Activated T-helper 2 cell treated with anti-CD3 and anti-CD28 coated beads, Interferon-gamma antibody, Interleukin-2, Interleukin-4, amounts not matched to agents 10 μg/mL and 5 μg/mL and 100 μg/mL, durations not matched to agents 14 hours and 24 hours and 36 hours (primary cell): ENCODE measurements at places on chromosomes 5 and 9. TPM values are rescaled to one million over a fixed set of nuclear protein-coding genes. Genes with fewer than 3 reads are reported as not detected.

IL3 gene
- 140 and 142 TPM in 2 replicates for total RNA-seq

SLC2A6 gene
- total RNA-seq: 6.1 and 6.5 TPM in 2 replicates

SLC23A1 gene
- 2.1 and 4.2 TPM in 2 replicates for total RNA-seq

SPARC gene
- total RNA-seq: 0.43 TPM in 1 of 2 replicates, not detected in the other

PCDHA10 gene
- total RNA-seq: not detected in 2 replicates

- H3K4me3 ChIP-seq: no peak overlapping the region
- H3K27me3 ChIP-seq: no peaks in the 10 kb centered on the region
- DNase-seq: no peak
Observed at GRCh38 chr5:143505934-143506333, 102.4 kb upstream of the NR3C1 start.

DNA sequence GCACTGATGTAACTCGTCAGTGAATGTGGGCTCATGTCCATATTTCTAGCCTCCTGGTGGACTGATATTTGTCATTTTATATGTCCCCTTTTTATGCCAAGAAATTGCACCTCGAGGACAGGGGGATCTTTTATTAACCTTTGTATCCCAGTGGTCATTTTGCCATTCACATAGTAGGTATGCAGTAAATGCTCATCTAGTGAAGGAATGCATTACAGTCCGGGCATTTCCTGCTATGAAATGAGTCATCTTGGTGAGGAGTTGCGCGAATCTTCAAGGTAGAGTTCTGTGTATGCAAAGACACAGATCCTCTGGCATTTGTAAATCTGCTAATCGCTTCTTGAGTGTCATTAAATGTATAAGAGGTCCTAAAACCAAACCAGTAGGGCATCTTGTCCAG, 755.5 kb upstream of the ADAMTS16 start:
- H3K36me3 ChIP-seq: no peaks in the 10 kb centered on the region
- H3K4me1 ChIP-seq: no peaks in the 10 kb centered on the region
- no peak overlapping the region for H3K27ac ChIP-seq
- no peak for DNase-seq
- no peaks in the 10 kb centered on the region for H3K27me3 ChIP-seq

- H3K36me3 ChIP-seq: peaks cover 68% of the 10 kb centered on the region
- no peak overlapping the region for H3K4me3 ChIP-seq
- H3K27me3 ChIP-seq: no peaks in the 10 kb centered on the region
- no peak for DNase-seq
- peaks cover 39% of the 10 kb centered on the region for H3K4me1 ChIP-seq
Observed at GRCh38 chr9:21812415-21812814, 10.0 kb downstream of the MTAP start.

- no peaks in the 10 kb centered on the region for H3K4me1 ChIP-seq
- H3K27ac ChIP-seq: no peak overlapping the region
- H3K27me3 ChIP-seq: no peaks in the 10 kb centered on the region
- no peak overlapping the region for H3K4me3 ChIP-seq
Observed at GRCh38 chr5:22076586-22076985, 776.6 kb downstream of the CDH12 start.

DNA sequence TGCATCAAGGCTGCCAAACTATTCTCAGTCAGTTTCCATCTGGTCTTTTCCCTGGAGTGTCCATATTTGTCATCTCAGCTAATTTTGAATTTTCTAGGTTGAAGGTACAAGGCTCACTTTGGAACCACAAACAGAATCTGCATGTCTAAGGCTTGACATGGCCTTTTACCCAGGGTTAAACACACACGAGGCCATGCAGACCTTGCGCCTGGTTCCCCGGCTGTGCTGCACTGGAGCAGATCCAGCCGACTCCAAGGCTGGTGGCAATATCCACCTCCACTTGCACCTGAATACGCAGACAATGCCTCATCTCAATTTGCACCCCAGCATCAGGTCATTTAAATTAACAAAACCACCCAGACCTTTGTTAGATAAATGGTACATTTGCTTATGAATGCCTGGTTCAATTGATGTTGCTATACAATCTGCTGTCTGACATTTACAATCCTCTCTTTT, 276.2 kb downstream of the HSPA4 start:
- no peaks in the 10 kb centered on the region for H3K36me3 ChIP-seq
- no peak for DNase-seq
- H3K4me1 ChIP-seq: peaks cover 1% of the 10 kb centered on the region

DNA sequence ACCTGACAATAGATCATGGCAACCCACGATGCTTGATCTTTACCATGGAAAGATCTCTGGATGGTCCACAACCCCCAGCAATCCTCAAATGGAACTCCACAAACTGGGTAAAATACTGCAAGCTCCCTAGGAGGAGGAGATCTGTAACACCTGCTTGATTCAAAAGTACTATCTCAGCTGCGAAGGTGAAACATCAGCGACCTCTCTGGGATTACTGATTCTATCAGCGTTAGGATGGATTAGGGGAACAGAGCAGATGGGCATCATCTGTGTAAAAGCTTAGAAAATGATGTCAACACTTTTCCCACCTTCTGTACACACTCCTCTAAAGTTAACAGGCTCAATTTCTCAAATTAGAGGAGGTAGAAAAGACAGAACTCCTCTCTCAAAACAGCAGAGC, 31.5 kb upstream of the TRPC7 start:
- no peak for DNase-seq
- no peaks in the 10 kb centered on the region for H3K36me3 ChIP-seq
- H3K4me1 ChIP-seq: no peaks in the 10 kb centered on the region
- H3K27ac ChIP-seq: no peak overlapping the region

DNA sequence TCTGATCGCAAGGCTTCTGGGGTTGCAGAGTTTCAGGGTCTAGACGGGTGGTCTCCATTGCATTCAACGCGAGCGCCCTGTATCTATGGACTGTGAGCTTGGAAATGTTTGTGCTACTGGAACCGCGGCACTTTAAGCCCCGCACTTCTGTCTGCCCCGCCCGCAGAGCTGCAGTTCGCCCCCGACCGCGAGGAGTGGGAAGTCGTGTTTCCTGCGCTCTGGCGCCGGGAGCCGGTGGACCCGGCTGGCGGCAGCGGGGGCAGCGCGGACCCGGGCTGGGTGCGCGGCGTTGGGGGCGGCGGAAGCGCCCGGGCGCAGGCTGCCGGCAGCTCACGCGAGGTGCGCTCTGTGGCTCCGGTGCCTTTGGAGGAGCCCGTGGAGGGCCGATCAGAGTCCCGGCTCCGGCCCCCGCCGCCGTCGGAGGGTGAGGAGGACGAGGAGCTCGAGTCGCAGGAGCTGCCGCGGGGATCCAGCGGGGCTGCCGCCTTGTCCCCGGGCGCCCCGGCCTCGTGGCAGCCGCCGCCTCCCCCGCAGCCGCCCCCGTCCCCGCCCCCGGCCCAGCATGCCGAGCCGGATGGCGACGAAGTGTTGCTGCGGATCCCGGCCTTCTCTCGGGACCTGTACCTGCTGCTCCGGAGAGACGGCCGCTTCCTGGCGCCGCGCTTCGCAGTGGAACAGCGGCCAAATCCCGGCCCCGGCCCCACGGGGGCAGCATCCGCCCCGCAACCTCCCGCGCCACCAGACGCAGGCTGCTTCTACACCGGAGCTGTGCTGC, 1.0 kb downstream of the ADAMTS19 start:
- H3K4me1 ChIP-seq: peaks cover 5% of the 10 kb centered on the region
- H3K27ac ChIP-seq: no peak overlapping the region
- no peak for DNase-seq
- no peak overlapping the region for H3K4me3 ChIP-seq
- peaks cover 50% of the 10 kb centered on the region for H3K27me3 ChIP-seq

DNA sequence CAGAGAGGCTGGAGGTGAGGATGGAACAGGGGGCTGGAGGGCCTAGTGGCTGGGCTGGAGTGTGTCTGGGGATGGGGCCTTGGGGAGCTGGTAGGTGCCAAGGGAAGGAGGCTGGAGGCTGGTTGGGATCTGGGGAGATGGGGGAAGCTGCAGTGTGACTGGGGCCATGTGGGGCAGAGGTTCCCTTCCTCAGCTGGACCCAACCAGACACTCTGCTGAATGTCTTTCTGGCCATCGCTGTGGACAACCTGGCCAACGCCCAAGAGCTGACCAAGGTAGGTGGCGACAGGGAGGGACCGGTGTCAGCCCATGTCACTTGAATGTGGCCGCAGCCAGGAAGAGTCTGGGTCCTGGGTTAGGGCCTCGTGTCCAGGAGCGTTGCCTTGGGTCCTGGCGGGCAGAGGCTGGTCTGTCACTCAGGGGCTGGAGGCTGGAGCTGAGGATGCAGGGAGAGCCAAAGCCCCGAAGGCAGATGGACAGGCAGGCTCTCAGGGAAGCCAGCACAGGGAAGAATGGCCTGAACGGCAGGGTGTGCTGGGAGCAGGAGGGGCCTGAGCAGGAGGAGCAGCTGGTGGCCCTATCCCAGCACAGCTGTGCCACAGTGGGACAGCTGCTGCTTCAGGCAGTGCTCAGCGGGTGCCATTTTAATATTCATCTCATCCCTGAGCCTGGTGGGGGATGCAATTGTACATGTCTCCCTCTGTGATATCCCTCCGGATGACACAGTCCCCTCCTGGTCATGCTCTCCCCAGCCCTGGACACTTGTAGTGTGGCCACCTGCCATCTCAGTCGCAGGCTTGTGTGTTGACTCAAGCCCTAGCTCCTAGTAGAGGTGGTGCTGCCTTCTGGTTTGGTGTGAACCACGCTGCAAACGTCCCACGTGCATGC, 132.5 kb downstream of the CACNA1B start:
- no peak overlapping the region for H3K27ac ChIP-seq
- DNase-seq: no peak
- no peaks in the 10 kb centered on the region for H3K27me3 ChIP-seq
